Cerebellar cortex (tissue), 1 donor: ENCODE measurements at places on chromosomes 3 and 15.

GRCh38 chr3:132210476-132211346 lies 106.5 kb upstream of the ACP3 start:
- no peak for DNase-seq

DNA sequence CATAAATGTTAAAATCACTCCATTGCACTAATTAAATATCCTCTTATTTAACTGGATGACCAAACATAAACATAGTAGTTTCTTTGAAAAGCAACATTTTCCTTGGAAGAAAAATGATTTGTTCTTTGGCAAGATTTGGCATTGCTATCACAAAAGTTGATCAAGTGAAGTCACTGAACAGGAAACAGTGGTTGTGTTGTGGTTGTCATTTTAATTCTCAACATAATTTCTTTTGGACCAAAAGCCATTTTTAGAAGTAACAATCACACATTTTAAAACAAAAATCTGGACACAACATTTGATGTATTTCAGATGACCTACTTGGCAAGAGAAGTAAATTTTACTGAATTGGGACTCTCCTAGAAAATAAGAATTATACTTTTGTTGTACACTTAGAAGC lies 872.3 kb downstream of the ROBO1 start:
- no peak for DNase-seq

- DNase-seq, result no peak
These were observed 61.9 kb upstream of the PHLDB2 start for GRCh38 chr3:111797171-111797615.

DNA sequence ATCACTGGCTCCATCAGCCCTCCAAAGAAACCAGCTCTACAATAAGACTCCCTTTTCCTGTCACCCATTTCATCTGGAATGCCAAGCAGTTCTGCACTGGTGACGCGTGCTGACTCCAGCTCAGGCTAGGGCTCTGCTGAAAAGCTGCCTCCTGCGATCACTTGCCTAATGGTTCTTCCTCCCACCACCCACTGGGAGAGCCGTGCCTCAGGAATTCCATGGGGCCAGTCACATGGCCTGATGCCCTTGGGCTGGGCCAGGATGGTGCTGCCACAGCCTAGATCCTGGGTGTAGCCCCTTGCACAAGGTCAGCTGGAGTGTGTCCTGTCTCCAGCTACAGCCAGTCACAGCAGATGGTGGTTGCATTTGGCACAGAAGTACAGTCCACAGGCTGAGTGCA lies 98.9 kb downstream of the DNAJB8 start:
- DNase-seq, result peak; percentile 19

- no peak for DNase-seq
These were observed 232.2 kb downstream of the ADAMTS17 start for GRCh38 chr15:100109486-100110035.

DNA sequence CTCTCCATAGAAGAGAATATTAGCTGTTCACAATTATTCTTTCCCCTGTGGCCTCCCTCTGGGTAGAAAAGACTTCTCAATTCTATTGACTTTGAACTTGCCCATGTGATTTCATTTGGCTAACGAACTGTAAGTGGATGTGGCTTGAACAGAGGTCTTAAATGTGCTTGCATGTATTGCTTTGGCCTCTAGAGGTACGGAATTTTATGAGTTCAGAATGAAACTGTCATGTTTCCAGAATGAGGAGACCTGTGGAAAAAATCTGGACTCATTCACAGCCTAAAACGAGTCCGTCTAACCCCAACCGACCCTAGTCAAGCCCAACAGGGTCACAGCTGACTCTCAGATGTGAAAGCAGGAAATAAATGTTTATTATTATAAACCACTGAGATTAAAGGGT lies 596.7 kb upstream of the UBE2E2 start:
- no peak for DNase-seq

GRCh38 chr15:63943829-63944680 lies 102.2 kb downstream of the DAPK2 start:
- DNase-seq, result no peak

GRCh38 chr3:179806177-179806576 lies 153.3 kb downstream of the USP13 start:
- no peak for DNase-seq

DNA sequence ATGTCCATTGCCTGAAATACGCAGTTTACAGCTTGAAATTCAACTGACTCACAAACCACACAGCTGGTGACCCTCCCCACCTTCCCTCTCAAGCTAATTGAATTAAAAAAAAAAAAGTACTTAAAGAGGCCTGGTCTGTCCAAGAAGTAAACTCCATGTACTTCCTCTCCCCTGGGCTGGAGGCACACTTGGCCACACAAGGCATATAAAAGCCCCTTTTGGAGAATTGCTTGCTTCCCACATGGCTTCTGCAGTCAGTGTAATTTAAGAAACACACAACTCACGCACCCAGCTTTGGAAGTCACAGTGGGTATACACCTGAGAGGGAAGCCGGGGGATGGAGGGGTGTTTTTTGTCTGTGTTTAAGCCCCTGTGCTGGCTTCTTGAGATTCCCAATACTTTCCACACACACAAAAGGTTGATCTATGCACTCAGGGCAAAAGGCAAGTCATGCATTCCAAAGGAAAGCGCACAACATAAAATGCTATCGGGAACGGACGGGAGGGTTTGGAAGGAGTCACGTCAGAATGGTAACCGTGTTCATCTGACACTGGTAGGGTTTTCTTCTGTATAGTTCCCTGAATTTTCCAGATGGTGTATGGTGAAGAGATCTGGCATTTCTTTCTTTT lies 106.6 kb upstream of the ALDH1A3 start:
- DNase-seq, result no peak

GRCh38 chr3:122085673-122086072 lies 30.5 kb downstream of the CD86 start:
- DNase-seq, result no peak

- no peak for DNase-seq
These were observed 5.0 kb downstream of the CAV3 start for GRCh38 chr3:8738639-8739038.

DNA sequence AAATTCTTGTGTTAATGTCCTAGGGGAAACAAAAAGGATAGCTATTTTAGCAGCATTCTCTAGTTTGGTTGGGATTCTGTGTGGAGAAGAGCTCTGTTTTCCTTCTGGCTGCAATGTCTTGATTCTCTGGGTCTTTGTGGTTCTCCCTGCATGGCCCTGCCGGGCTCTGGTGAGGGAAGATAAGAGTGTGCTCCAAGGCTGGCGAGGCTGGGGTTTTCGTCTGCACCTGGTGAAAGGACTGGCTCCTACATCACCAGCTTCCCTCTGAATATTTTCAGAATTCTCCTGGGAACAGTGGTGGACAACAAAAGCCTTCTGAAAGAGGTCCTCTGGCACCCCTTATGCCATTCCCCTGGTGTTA lies 38.1 kb upstream of the SFMBT1 start:
- DNase-seq, result no peak

GRCh38 chr3:124774327-124774718 lies 44.1 kb downstream of the UMPS start:
- no peak for DNase-seq

GRCh38 chr15:98759277-98759676 lies 110.9 kb downstream of the IGF1R start:
- DNase-seq, result no peak

GRCh38 chr3:148400754-148401153 lies 296.9 kb upstream of the AGTR1 start:
- DNase-seq, result no peak

GRCh38 chr3:196163666-196164493 lies 47.3 kb downstream of the ZDHHC19 start:
- DNase-seq, result peak; percentile 65

GRCh38 chr3:176584413-176585176 lies 612.7 kb downstream of the TBL1XR1 start:
- no peak for DNase-seq

DNA sequence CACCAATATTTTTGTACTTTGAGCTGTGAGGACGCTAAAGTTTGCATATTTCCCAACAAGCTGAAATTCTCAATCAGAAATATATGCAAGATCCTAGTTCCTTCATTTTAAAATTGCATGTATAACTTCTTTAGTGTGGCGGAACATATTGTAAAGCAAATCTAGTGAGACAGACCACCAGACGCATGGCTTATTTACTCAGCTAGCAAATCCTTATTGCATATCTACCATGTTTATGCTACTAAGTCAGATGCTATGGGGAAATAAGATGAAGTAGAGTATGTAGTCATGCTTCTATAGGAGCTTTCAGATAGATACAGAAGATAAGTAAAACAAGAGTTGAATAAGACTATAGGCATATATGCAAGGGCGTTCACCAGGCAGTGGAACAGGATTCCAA lies 62.0 kb downstream of the C3orf70 start:
- DNase-seq, result no peak

DNA sequence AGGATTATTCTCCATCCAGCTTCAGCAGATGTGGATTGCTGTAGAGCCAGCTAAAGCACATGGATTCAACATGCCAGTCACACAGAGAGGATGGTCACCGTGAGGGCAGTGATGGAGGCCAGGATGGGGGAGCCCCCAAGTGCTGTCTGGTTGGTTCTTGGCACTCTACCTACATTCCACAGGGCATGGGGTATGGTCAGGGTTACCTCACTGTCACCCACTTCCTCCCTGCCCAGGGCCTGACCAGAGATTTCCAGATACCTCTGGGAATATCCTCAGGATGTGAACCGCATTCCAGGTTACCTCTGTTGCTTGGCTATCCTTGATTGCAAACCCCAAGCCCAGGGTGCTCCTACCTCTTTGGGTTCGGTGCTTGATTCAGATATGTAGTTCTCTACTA lies 147.3 kb upstream of the TRIM42 start:
- DNase-seq, result no peak

DNA sequence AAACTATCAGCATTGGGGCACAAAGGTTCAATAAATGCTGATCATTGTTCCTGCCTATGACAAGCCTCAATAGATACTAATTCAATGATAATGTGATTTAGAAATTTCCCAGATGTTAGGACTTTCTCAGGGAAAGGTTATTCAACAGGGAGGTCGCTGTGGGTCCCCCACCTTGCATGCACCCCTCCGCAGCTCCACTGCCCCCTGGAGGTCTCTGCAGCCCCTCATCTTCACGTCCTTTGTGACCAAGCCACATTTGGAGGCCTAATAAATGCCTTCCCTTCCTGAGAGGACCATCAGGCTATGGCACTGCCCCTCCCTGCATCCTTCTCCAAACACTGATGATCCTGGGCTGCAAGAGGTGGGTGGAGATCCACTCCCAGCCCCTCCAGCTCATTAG lies 50.2 kb downstream of the NOX5 start:
- no peak for DNase-seq

DNA sequence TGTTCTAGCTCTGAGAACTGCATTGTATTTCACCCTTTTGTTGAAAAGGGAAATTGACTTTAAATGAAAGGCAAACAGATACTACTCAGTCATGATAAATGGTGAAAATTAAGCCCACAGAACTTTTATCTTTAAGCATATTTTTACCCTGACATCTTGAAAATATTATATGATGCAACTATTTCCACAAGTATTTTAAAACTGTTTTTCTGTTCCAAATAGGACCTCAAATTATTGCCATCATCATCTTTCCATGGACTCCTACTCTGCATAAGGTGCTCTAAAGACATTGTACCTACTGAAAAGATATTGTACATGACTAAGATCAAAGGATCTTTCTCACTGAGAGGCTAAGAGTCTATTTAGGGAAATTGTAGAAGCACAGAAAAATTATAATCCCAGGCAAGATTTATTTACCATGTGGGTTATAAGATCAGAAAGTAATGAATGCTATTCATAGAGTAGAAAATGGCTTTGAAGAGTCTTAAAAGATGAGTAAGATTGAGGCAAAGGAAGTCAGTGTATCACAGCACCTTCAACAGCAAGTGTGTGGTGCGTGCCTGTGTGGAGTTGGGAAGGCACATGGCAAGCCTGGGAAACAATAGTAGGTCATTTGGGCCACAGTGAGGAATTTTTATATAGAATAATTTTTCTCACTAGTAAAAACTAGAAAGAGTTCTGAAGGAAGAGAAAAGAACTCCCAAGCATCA lies 68.8 kb downstream of the VGLL3 start:
- DNase-seq, result no peak

- no peak for DNase-seq
These were observed 77.7 kb upstream of the LIMD1 start for GRCh38 chr3:45516829-45517228.

DNA sequence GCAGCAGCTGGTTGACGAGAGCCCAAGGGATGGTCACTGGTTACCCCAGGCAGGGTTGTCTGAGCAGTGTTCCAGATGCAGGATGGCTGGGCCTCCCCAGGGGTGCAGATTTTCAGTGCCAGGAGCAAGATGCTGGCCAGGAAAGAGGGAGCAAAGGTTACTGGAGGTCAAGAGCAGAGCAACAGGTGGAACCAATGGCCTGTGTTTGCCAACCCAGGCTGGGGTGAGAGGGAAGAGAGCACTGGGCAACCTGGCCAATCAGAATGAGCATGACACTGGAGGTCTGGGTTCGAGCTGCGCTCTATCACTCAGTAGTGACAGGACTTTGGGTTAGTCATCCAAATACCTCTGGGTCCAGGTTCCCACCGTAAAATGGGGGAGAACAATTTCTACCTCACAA lies 90.6 kb upstream of the TLE3 start:
- no peak for DNase-seq

DNA sequence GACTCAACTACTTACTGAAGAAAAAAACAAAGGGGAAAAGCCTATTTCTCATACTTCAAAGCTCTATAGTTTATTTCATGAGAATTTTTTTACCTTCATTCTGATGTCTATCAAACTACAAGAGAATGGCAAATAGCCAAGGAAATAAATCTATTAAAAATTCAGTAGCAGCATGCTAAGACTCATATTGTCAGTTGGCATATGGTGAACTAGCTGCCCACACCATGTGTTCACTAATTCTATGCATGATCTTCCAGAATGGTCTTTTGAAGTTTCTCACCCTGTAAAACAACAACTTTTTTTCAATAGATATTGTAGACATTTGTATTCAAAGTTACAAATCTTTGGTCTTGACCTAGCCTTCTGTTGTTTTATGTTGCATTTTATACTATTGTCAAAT lies 386.2 kb downstream of the RSL24D1 start:
- DNase-seq, result peak; percentile 61

- DNase-seq, result no peak
These were observed 69.5 kb upstream of the SNTN start for GRCh38 chr3:63582943-63583500.

DNA sequence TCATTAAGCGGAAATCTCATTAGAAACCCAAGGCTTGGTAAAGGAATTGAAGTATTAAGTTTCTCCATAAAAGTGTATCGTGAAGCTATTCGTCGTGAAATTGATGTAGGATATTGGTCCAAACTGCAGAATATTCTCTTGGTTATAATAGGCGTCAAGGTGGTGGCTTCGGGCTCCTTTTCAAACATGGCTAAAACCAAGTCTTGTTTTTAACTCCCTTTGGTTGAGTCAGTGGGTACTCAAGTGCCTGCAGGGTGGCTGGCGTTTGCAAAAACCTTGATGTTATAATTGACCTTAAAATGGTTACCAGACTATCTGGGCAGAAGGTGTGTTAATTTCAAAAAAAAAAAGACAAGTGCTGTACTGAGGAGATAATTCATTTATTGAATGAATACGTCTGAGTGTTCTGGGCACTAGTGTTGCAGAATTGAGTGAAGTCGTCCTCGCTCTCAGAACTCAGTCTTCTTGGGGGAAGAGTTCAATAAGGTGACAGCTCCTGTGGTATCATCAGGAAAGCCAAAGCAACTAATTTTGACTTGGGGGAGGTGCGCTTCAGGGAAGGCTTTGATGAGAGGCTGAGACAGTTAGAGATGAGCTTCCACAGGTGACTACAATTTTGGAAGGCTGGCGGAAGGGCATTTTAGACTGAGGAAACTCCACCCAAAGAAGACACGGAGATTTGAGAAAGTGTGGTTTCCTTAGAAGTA lies 1.5 kb downstream of the UBE2Q2 start:
- DNase-seq, result peak; percentile 4

GRCh38 chr3:43522727-43523362 lies 99.0 kb downstream of the ANO10 start:
- DNase-seq, result no peak
